ENCODE measurements at places on chromosomes 3 and 15.

- no peak for DNase-seq
Observed at GRCh38 chr3:189714991-189715961, 84.1 kb downstream of the TP63 start.

DNA sequence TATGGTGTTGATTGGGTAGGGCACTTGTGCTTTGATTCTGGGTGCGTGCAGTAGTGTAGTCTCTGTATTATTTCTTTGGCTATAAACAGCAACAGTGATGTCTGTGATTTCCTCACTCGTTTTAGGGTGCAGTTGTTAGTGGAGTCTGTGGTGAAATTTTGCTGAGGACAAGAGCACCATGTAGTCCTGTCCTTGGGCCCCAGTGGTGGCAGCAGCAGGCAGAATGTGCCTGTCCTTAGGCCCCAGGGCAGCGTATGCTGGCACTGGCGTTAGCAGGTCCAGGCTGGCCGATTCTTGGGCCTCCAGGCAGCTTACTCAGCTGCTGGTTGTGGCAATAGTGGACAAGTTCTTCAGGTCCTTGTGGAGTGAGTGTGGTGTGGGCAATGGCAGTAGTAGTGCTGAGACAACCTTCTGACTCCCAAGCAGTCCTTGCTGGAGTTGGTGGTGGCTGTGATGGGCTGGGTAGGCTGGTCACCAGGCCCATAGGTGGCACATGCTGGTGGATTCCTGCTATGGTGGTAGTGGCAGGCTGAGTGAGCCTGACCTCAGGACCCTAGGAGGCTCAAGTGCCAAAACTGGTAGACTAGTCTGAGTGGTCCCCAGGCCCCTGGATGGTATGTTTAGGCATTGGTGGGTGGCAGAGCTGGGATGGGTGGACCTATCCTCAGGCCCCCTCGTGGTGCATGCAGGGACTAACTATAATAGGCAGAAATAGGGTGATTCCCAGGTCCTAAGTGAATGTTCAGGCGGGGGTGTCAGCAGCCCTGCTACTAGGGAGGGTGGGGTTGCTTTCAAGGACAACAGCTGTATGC lies 56.3 kb downstream of the TNFAIP8L3 start:
- DNase-seq: no peak

DNA sequence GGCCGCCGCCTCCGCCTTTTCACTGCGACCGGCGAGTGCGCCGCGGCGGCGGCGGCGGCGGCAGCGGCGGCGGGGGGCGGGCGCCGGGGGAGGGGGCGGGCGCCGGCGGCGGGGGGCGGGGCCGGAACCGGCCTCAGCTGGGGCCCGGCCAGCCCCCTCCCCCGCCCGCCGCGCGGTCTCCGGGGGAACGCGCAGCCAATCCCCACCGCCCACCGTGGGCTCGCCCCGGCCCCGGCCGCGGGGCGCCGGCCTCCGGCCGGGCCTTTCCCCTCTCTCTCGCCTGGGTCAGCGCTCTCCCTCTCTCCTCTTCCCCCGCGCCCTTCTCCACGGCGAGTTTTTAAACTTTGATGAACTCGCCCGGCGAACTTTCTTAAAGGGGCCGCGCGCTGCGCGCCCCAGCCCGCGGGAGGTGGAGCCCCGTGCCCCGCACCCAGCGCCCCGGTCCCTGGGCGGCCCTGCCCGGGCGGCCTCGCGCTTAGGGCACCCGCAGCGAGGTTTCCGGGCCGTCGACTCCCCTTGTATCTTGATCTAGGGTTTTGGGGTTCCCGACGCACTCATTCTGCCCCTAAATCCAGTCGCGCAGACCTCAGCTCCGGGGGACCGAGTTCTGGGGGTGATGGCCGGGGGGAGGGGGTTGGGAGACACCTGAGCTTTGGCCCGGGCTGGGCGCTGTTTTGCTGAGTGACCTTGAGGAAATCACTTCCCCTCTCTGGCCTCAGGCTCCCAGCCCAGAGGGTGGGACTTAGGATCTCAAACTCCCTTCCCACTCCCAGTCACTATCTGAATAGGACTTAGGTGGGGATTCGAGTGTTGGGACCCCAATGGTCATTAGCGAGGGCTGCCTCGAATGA lies at the start of gene RBPMS2:
RBPMS2 (minus strand) TSS at position 39 of the 851 bp plus-strand sequence. CDS start 270 bp downstream, outside the sequence.
- no peak for DNase-seq

GRCh38 chr15:67762610-67763368 lies 62.5 kb upstream of the SKOR1 start:
- DNase-seq: no peak

GRCh38 chr3:120741837-120742197 lies 499 bp downstream of the RABL3 start:
- no peak for DNase-seq

DNA sequence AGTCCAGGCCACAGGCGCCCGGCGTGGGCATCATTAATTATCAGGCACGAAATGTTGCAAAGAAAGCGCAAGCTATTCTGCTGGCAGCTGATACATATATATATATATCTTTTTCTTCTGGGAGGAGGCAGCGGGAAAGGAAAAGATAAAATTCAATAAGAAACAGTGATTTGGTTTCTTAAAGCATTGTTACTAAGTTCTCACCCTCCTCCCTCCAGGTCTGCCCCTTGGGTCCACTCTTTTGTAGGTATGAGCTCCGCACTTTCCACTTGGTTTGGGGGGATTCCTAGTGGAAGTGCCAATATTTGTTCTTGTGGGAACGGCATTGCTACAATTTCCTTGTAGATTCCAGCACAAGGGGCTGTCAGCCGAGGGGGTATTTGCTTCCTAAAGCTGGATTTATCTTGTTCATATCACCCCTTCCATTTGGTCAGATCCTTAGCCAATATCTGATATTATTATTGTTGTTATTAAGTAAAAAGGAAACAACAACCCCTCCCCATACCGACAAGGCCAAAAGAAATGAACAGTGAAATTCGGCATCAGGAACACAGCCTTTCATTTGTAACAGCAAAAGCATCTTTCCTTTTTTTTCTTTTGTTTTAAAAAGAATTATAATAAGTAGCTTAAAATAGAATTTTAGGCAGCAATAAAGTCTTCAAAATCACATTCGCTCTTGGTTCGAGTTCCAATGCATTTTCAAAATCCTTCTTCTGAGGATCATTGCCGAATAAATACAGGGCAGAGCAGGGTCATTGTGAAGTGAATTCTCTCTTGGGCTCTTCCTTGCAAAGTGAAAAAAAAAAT lies 15.6 kb downstream of the ZIC1 start:
- no peak for DNase-seq

DNA sequence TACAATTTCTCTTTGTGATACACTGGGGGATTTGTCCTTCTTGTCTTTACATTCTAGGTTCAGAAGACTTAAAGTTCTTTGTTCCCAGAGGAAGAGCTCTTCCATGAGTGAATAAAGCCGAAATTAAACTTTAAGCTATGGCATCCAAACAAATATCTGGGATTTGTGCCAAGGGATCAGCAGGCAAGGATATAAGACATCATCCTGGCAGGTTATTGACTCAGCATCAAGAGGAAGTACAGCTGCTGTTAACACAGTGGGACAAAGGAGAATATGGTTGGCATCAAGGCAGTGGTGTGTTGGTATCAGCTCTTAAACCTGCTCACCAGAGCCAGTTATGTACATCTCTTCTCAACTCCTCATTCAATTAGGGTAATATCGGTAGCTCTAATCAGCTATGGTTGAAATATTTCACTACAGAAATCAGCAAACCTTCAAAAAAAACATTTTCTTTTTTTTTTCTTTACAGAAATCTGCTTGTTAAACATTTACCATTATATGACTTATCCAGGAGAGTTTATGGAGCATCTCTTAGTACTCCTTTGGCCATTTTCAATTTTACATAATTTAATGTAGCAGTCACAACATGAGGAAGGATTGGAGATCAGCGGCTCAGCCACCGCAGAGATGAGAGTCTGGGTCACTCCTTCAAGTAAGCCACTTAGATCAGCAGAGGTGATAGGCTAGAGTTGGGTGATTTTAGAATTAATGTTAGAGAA lies 1198.6 kb upstream of the EPHA6 start:
- DNase-seq: no peak

DNA sequence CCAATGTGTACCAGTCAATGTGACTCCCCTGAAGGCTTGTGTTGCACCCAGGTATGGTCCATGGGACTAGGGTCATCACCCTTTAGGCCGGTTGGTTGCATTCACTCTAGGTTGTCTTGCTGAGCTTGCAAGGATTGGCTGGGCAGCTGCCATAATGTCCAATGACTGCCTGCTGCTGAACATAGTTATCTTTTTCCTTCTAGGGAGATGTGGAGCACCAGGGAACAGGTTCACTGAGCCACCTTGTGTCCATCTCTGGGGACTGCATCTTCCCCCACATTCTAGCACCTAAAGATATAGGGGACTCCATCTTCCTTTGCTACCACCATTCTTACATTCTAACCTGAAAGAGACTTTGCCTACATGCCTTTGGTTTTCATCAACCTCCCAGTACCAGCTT lies 580.4 kb upstream of the TBL1XR1 start:
- no peak for DNase-seq

GRCh38 chr3:14138109-14138877 lies 13.4 kb downstream of the TMEM43 start:
- no peak for DNase-seq

Measured in stimulated activated CD4-positive, alpha-beta T cell treated with anti-CD3 and anti-CD28 coated beads, Interleukin-1b, Interleukin-23, amount 100 ng/mL, for 1 hour (primary cell).